ENCODE measurements at places on chromosomes 12 and 14.

- no peak for DNase-seq
Observed at GRCh38 chr12:117141097-117141898, 42.1 kb upstream of the TESC start.

DNA sequence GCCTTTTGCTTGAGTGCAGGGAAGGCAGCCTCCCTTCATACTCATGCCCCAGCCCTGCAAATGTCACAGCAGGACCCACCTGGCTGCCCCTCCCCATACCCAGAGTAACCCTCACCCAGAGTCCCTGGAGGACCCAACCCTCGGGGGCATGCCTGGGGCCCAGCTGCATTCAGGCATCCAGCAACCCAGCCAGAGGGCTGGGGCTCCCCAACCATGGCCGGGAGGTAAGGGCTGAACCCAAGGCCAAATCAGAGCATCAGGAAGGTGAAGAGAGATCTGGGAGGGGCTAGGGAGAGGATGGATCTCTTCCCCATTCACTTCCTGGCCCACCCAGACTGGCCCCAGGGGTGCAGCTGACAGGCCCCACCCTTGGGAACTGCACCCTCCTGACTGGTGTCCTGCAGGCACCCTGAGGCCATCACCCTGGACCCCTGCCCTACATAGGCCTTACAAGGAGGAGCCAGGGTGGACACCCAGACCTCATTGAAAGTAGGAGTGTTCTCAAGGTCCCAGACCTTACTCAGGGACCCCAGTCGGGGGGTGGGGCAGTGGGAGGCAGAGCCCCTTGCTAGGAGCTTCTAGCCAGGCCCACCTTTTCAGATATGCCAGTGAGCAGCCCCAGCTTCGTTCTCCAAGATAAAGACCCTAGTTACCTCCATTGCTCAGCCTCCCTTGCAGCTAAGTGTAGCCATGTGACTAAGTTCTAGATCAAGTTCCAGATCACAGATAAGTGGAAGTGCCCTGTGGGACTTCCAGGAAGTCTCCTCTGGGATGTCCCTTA is 849 bp upstream of the PLD4 start:
- DNase-seq, result no peak

DNA sequence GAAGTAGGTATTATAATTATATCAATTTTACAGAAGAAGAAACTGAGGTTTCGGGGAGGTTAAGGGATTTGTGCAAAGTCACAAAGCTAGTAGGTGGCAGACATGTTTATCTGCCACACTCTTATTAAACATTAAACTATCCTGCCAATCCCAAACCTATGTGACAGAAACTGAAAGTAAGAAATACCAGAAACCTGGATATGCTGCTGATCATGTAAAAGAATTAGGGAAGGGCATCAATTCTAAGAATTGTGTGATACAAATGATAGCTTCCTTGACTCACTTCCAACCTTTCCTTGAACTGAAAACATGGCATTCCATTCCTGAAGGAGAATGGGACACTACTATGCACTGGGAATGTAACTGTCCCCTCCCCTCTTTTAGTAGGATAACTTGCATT is 16.9 kb downstream of the TAOK3 start:
- no peak for DNase-seq

DNA sequence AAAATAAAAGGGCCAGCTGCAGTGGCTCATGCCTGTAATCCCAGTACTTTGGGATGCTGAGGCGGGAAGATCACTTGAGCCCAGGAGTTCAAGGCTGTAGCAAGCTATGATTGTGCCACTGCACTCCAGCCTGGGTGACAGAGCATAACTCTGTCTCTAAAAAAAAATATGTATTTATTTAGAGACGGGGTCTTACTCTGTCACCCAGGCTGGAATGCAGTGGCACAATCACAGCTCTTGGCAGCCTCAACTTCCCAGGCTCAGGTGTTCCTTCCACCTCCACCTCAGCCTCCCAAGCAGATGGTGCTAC is 179.3 kb upstream of the ATF7IP start:
- no peak for DNase-seq

GRCh38 chr12:18908191-18908590 is 170.3 kb downstream of the CAPZA3 start:
- no peak for DNase-seq

- no peak for DNase-seq
Observed at GRCh38 chr12:111753144-111753881, 13.4 kb upstream of the ALDH2 start.

- DNase-seq, result no peak
Observed at GRCh38 chr12:104975587-104976343, 10.4 kb upstream of the NOPCHAP1 start.

DNA sequence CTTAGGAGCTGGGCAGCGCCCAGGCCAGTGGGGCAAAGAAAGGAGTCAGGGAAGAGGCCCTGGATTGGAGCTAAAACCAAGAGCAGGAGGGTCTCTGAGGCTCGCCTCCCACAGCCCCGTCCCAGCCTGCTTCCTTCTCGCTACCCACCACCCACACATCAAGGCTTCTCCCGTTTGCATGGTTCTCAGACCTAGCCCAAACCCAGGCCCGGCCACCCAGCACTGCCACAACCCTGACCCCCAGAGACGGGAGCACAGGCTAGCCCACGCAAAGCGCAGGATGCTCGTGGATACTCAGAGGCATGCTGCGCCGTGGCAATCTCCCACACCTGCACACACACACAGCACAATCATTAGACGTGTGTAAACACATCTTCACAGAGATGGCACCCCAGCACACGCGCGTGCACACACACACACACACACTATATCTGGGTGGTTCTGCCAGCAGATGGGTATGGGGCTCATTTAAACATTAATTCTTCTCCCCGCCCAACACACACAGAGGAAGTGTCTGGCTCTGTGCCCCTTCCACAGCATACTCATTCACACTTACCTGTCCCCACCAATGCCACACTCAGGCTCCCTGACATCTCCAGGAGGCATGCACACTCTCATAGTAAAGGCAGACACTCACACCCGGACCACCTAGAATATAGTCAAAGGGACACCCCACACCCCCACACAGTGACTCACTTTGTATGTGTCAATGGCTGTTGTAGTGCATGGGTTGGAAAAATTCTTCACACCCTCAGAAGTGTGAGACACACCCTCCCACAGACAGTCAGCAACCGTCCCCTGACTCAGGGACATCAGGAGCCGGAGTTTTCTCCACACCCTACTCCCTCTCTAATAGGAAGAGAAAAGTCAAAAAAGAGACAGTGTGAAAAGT is 1.1 kb downstream of the CARMIL3 start:
- DNase-seq, result no peak

GRCh38 chr14:74514471-74514941 is 20.9 kb downstream of the ISCA2 start:
- peak; percentile 39 for DNase-seq

DNA sequence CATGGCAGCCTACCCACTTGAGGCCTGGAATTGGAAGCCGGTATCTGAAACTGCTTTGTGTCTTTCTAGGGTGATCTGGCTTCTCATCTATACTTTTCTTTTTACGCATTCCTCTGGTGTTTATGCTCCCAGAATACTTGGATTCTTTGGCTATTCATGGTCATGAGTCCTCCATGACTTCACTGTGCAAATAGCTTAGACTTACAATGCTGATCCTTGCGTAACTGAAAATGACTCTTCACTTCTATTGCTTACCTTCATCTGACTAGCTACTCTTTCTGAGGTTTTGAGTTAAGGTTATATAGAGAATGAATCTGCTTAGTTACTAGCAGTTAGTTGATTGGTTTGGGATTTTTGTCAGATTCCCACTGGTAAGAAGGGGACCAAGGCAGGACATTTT is 121.7 kb upstream of the NOVA1 start:
- no peak for DNase-seq

GRCh38 chr12:127731657-127732056 is 535.3 kb upstream of the TMEM132C start:
- no peak for DNase-seq

DNA sequence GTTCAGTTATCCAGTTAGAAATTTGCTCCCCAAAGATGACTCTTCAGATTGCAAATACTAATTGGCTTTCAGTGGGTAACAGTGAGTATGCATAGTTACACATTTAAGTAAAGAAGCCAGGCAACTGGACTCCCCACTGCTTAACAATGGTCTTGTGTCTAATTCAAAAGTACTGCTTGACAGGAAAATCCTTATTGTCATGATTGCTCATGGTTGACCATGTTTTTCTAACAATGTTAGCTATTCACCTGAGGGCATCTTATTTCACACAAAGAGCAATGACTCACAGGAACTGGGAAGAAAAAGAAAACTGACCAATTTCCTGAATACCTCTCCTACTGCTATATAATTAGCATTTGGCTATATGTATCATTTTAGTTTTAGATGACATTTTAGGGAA is 33.7 kb upstream of the ALG10B start:
- no peak for DNase-seq

DNA sequence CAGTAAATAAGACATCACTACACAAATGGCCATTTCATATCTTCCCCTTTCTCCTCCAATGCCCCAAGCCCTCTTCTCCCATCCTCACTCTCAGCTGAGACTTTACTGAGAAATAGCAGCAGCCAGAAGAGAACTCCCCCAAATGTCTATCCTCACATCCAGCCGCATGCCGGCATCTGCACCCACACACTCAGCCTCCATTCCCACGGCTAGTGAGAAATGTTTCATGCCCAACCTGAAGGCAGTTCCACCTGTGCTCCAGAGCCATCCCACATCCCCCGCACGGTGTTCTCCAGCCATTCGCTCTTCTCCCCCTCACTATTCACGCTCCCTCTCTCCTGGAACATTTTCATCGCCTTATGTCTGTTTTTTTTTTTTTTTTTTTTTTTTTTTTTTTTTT is 208.7 kb upstream of the DIO3 start:
- no peak for DNase-seq

DNA sequence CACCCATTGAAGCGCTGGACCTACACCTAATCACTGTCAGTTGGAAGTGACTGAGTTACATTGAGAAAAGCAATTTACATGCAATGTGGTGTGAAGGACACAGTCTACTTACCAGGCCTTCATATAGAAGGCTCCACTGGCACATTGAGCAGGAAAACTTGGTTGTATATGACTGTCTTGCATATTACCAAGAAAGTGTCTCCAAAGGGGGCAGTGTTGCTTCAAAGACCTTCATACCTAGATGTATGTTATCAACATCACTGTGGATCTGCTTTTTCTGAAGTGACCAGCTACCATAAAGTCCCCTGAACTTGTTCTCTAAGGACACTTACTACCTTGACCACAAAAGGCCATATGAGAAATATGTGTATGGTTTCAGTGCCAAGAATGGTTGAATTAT is 64.1 kb downstream of the NELL2 start:
- DNase-seq, result peak; percentile 41

DNA sequence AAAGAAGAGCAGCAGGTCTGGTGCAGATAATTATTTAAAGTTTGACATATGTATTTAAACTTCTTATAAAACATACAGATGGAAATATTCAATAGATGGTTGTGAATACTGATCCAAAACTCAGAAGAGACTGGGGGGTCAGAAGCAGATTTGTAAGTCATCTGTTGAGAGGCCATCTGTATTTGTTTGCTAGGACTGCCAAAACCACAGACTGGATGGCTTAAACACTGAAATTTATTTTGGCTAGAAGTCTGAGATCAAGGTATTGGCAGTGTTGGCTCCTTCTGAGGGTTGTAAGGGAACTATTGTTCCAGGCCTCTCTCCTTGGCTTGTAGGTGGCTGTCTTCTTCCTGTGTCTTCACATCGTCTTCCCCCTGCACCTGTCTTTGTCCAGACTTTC is 153.9 kb downstream of the LRRK2 start:
- no peak for DNase-seq
